Fibroblast of pulmonary artery (primary cell): ENCODE measurements at places on chromosomes 4 and X.
A peak's percentile ranks its signal among the peaks of the same experiment; 100 is the strongest.

GRCh38 chrX:120564925-120565324, 4.2 kb upstream of the CUL4B start:
- DNase-seq = no peak

DNA sequence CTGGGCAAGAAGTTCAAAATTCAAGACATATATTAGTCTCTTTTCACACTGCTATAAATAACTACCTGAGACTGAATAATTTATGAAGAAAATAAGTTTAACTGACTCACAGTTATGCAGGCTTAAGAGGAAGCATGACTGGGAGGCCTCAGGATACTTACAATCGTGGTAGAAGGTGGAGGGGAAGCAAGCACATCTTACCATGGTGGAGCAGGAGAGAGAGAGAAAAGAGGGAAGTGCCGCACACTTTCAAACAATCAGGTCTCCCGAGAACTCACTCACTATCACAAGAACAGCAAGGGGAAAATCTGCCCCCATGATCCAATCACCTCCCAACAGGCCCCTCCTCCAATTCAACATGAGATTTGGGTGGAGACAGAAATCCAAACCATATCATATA, 273.3 kb upstream of the RASGEF1B start:
- no peak for DNase-seq

DNA sequence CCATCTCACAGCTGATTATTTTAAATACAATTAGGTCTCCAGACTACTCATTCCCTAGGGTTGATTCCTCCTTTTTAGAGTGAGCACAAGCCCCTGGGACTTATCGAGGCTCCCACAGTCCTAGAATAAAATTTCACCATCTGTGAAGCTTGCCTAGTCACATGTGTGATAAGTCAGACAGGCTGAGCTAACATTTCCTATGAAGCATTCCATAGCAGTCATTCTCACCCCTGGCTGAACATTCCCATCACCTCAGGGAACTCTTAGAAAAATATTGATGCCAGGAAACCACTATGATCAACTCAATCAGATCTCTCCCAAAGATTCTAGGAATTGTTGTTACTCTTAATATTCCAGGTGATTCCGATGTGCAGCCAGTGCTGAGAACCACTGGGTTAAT, 37.7 kb downstream of the ARHGEF9 start:
- DNase-seq = peak; percentile 73

DNA sequence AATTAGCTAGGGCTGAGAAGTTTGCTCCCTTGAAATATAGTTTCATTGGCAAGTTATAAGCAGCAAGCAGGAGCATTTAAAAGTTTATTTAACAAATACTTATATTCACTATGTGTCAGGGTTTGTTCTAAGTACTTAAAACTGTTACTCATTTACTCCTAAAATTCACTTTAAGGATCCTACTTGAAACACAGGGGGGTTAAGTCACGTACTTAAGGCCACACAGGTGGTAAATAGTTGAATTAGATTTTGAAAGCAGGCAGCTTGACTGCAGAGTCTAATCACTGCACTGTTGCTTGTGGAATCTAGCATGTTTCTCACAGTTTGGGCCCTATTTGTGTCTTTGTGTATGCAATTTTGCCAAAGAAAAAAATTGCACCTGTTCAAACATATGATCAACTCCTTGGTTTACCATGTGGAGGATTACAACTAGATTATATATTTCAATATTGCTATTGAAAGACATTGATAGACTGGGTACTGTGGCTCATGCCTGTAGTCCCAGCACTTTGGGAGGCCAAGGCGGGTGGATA, 7.6 kb downstream of the SGMS2 start:
- no peak for DNase-seq

DNA sequence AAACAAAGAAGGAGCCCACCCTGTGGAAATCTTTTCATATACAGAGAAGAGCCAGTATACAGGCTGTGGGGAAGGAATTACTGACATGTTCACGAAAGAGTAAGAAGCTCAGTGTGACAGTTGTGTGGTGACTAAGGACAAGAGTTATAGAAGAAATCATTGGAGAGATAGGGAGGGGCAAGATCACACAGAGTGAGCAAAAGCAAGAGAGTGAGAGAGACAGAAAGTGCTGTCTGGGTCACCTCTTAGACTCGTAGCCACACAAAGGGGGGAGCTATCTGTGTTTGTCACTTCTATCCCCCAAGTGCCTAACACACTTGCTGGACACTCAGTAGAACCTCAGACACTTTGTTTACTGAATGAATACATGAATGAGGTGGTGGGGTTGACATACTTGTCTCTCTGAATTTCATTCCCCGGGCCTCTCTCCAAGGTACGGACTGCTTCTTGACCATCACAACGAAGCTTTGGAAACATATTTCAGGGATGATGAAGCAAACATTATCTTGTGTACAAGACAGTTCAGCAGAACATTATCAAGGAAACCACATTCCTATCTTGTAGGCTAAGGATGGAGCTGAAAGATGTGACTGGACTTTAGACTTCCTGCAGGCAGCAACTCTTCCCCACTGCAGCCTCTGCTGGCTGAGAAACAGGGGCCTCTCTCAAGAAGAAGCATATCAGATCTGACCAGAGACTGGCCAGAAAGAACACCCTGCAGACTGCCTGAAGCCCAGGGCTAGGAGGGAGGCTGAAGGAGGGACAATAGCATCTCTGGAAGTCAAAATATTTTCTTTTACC, 168.2 kb downstream of the AMELX start:
- DNase-seq = peak; percentile 66

- peak; percentile 50 for DNase-seq
Measured at GRCh38 chr4:142615324-142615665, 230.8 kb downstream of the INPP4B start.

DNA sequence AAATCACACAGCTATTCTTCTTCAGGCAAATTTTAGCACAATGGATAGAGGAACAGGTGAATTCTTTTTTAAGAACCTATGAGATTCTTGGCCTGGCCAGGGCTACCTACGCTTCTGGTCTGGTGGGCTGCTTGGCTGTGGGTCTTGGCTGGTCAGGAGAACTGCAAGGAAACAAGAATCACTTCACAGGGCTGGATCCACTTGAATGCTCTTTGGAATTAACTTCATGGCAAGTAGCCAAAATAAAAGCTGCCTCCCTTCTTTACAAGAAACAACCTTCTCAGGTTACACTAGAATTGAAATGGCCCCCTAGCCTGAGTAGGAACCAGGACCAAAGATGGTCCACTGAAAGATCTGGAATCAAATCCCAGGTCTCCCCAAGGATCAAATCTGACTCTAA, 519.1 kb downstream of the IQCM start:
- peak; percentile 4 for DNase-seq
